Trophoblast cell (in vitro differentiated cells and primary cell): ENCODE measurements at places on chromosomes 2 and 18.
A peak's percentile ranks its signal among the peaks of the same experiment; 100 is the strongest.

- DNase-seq: peak; percentile 91
Measured at GRCh38 chr2:72718876-72719275, 107.0 kb downstream of the EXOC6B start.

GRCh38 chr2:149645391-149645790 is 57.8 kb upstream of the MMADHC start:
- no peak for DNase-seq

- no peak for DNase-seq
Measured at GRCh38 chr2:8264981-8265380, 416.9 kb upstream of the ID2 start.

GRCh38 chr2:196099916-196100315 is 31.3 kb upstream of the DNAH7 start:
- no peak for DNase-seq

- no peak for DNase-seq
Measured at GRCh38 chr2:135820003-135820618, 16.9 kb downstream of the LCT start.

GRCh38 chr2:128775914-128776285 is 457.2 kb upstream of the HS6ST1 start:
- no peak for DNase-seq

GRCh38 chr2:225694664-225695063 is 295.2 kb downstream of the NYAP2 start:
- DNase-seq: no peak

GRCh38 chr2:70062270-70062669 is 25.0 kb upstream of the PCBP1 start:
- no peak for DNase-seq

- peak; percentile 57 for DNase-seq
Measured at GRCh38 chr2:74103763-74104162, 43.9 kb downstream of the BOLA3 start.

DNA sequence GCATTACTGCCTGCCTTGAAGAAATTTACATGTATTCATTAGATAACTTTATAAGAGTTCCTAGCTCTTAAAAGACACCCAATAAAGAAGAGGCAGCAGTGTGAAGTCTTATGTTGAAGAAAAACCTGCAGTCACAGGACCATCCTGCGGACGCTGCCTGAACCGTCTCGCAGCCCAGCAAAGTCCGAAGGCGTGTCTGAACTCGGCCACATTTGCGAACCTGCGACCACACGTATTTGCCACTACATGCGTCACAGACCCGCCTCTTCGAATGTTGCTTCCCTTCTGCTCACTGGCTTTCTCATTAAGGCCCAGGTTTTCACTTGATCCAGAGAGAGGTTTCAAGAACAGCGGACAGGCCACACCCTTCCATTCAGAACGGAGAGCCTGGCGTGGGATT is 41.2 kb downstream of the CNGA3 start:
- DNase-seq: no peak

GRCh38 chr2:142897807-142898206 is 20.3 kb downstream of the KYNU start:
- DNase-seq: no peak

DNA sequence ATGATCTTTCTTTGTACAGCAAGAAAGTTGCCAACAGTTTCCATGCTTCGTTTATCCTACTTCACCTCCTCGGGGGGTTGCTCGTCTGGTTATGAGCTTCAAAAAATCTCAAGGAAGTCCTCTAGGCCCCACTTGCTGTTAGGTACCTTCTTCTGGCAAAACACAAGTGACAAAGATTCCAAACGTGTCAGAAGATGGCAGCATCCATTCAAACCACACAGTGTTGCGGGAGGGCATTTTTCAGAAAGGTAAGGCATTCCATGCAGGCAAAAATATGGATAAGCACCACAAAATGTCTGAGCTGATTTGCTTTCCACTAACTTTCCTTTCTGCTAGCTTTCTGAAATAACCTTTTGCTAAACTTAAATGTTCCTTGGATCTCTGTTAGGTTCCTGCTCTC is 13.2 kb upstream of the OR6B3 start:
- no peak for DNase-seq

DNA sequence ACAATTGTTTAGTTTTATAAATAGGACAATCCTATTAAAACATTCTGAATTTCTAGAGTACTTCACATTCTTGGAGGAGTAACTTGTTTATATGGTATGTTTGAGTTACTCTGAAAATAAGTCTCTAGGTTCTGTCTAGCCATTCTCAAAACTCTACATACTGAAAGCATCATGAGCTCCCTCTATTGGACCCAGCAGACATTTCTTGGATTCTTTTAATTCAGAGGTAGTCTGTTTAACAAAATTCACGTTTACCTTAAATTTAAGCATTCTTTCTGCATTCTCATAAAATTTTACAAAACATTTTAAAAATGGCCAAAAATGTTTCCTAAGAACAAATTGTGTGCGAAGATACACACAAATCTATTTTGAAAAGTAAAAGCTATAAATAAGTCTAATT is 15.3 kb downstream of the SP9 start:
- DNase-seq: no peak

DNA sequence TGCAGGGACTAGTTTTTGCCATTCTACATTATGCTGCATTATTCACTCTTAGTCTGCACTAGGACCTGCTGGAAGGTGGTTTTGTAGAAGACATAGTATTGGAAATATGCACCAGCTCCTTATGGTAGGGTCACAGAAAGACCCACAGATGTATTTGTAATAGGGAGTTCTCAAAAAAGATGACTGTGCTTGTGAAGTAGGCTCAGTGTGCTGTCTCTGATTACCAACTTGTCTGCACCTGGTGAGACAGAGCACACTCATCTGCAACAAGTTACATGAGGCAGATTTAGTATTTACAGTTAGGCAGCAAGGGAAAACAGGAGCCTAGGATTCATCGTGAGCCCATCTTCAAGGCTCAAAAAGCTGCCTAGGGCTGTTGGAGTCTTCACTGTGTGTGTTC is 29.4 kb downstream of the RHBDD1 start:
- no peak for DNase-seq

- no peak for DNase-seq
Measured at GRCh38 chr2:207107551-207107950, 58.2 kb downstream of the KLF7 start.

DNA sequence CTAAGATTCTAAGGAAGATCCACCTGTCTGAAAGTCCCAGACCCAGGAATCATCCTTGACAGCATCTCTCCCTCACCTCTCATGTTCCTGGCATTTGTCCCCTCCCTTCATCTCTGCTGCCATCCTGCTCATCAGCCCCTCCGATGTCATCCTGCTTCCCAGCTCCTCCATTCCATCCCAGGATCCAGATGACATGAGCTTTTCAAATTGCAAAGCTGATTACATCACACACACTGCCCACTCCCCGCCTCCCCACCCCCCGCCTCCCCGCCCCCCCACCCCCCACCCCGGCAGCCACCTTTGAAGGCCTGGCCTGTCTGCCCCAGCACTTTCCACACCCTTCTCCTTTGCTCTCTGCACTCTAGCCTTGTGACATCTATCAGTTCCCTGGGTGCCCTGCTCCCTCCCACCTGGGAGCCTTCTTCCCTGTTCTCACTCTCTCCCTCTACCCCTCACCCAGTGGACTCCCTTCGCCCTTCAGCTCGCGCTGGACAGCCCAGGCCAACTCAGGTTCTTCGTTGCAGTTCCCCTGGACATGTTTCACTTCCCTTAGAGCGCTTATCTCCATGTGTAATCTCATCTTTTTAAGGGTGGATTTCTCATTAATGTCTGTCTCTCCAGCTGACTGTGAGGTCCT is 61.6 kb downstream of the DNMT3A start:
- DNase-seq: no peak

DNA sequence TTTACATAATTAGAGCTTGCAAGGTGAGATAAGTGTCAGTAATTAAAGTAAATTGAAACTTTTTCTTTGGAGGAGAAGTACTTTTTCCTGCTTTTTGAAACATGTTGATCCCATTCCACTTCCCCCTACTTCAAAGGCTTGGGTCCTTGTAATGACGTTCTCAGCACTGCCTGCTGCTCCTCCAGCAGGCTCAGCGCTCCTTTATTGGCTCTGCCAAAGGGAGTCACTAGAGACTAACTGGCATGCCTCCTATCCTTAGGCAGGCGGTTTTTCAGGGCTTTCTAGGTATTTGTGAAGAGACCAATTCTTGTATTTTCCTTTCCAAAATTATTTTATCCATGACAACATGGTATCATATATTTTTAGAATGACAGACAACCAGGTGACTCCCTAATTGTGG is 43.9 kb upstream of the ACADL start:
- no peak for DNase-seq

GRCh38 chr2:217941886-217942728 is 60.7 kb downstream of the TNS1 start:
- no peak for DNase-seq

DNA sequence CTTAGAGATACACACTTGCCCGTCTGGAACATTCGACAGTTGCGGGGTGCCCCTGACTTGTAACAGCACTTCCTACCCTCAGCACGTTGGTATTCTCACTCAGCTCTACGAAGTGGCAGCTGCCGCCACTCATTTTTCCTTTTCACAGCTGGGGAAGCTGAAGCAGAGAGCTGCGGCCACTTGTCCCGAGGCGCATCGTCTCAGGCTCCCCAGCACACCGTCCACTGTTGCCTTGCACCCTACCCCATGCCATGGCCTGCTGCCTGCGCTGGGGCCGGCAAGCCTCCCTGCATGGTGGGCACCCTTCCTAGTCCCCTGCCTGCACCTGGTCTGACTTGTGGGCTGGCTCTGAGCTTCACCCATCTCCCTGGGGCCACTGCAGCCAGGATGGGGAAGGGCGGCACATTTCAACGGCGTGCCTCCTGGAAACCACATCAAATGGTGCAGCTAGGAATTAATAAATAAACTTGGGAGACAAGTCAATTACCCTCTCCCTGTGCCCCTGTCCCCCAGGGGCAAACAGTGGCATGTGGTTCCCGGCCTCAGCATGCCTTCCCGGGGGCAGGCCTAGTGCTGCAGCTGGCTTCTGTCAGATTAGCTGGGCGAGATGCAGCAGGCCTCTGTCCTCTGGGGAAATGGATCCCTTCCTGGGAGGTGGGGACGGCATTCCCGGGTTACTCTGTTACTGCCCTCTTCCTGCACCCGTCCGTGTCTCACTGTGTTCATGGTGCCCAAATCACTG is 64.7 kb upstream of the HAAO start:
- no peak for DNase-seq

- no peak for DNase-seq
Measured at GRCh38 chr18:78587626-78588600, 391.7 kb upstream of the SALL3 start.

- DNase-seq: no peak
Measured at GRCh38 chr18:57923611-57924010, 120.4 kb upstream of the NEDD4L start.

GRCh38 chr2:121722479-121722878 is 14.2 kb downstream of the NIFK start:
- DNase-seq: peak; percentile 34

DNA sequence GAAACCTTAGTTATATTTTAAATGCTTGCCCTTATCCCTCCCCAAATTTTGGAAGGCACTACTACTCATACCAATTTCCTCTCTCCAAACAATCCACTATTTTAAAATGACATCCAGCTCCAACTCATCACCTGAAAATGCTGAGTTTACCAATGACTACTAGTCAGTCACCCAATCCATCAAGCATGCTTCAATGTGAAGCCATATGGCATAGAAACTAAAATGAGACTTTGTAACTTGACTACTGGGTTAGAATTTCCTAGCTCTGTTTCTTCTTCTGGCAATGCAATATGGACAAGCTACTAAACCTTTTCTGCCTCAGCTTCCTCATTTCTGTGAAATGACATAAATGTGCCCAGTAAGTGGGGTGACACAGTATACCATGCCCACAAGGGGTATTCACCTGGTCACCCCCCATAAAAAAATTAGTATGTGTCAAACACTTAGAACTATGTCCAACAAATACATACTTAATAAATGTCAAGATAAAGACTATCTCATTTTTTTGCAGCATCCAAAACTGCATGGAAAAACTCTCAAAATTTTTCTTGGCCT is 10.0 kb upstream of the STPG4 start:
- DNase-seq: no peak

DNA sequence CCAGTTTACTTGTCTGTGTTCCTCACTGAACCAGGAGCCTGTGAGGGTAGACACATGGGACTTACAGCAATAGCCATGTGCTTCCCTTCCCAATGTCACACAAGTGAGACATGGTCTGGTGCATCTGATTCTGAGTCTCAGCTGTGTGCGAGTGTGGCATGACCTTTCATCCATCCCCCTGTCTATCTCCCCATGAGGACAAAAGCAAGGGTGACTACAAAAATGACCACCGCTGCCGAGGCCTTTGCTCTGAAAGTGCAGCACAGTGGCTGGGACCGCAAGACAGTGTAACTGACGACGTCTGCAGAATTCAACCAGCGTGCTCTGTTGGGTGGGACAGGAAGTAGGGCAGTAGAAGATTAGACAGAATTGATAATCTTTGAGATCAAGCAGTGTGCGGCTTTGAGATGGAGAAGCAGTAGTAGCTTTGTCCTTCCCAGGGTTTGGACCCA is 50.5 kb downstream of the RAB31 start:
- no peak for DNase-seq

GRCh38 chr2:3633982-3634595 is 23.9 kb upstream of the ALLC start:
- no peak for DNase-seq

DNA sequence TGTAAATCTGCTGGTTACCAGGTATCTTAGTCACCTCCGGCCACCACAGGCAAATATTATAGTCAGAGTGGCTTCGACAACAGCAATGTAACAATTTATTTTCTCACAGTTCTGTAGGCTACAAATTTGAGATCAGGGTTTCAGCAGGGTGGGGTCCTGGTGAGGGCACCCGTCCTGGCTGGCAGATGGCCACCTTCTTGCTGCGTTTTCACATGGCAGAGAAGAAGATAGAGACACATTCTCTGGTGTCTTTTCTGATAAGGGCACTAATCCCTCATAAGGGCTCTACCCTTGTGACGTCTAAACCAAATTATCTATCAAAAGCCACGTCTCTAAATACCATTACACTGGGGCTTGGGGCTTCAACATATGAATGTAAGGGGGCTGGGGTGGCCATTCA is 843.2 kb upstream of the FANCL start:
- DNase-seq: no peak

- DNase-seq: peak; percentile 2
Measured at GRCh38 chr2:210003359-210003758, 921 bp downstream of the RPE start.

GRCh38 chr2:239095460-239096081 is 247.7 kb downstream of the TWIST2 start:
- no peak for DNase-seq

- no peak for DNase-seq
Measured at GRCh38 chr2:239005586-239005985, 157.7 kb downstream of the TWIST2 start.

DNA sequence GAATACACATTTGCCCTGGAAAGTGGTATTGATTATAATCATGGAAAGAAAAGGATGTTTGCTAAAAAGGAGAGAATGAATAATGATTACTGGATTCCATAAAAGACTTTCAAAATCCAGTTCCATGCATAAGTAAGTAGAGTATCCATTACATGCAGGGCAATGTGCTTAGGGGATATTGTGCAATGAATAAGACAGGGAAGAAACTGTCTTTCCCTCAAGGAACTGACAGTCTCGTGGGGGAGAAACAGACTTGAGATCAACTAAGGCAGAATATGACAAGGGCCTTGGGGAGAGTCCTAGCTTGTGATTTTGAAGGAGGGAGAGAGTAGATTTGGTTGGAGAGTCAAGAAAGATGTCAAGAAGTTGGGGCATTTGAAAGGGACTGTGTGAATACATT is 130.6 kb downstream of the SPP2 start:
- DNase-seq: no peak

GRCh38 chr2:39881494-39881893 is 102.4 kb upstream of the THUMPD2 start:
- no peak for DNase-seq
